ENCODE measurements at places on chromosomes 4 and X.
A peak's percentile ranks its signal among the peaks of the same experiment; 100 is the strongest.

- DNase-seq, result peak; percentile 56
These were observed 586 bp downstream of the HERC5 start for GRCh38 chr4:88457307-88458103.

GRCh38 chr4:52868133-52868532, 6.0 kb downstream of the RASL11B start:
- DNase-seq, result peak; percentile 52

DNA sequence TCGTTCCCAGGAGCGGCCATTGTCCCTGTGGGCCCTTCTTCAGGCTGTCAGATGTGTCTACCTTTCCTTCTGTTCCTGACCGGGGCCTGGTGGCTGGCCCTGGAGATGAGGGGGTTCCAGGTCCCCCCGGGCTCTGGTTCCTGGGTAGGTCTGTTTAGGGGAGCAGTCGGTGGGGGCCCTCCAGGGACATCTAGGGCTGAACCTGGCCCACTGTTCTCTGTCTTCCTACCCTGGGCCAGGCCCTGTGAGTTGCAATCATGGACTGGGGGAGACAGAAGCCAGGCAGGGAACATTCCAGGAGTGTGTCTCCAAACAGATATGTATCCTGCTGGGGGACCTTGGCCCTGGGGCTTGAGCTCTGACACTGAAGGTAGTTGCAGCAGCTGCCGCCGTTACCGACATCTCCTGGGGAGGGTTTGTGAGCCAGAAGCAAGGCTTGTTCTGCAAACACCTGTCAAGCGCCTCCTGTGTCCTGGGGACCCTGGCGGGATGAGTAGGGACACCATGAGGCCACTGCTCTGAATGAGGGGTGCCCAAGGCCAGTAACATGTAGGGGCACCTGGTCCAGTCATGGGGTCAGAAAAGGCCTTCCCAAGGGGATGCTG, 49.5 kb upstream of the ADRA2C start:
- DNase-seq, result peak; percentile 10

- peak; percentile 8 for DNase-seq
These were observed 33.9 kb downstream of the WDR1 start for GRCh38 chr4:10082459-10083272.

DNA sequence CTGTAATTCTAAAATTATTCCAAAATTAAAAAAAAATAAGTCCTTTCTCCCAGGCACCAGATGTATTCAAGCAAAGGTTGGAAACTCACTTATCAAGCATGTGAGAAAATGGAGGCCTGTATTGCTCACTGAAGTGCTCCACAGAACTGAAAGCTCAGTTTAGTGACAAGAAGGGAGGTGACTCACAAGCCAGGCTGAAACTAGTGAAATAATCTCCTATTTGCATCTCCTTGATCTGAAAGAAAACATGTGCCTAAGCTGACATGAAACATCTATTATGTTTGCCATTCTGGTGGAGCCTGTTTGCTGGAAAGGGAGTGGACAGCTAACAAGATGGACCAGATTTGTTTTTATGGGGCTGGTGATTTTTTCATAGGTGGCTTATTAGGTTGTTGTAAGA, 54.0 kb upstream of the AMELX start:
- DNase-seq, result no peak

DNA sequence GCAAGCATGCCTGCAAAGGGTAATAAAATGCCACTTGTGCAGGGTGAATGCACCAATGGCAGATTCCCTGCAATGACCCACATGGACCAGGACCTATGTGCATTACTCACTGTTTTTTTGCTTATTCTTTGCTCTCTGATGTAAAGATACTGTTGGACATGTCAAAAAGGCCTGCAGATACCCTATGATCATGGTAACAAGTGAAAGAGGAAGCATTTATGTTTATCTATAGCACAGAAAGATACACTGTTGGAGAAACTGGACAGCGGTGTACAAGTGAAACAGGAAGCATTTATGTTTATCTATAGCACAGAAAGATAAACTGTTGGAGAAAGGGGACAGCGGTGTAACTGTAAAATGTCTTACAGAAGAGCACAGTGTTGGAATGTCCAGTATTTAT, 127.5 kb downstream of the PAPSS1 start:
- DNase-seq, result no peak

DNA sequence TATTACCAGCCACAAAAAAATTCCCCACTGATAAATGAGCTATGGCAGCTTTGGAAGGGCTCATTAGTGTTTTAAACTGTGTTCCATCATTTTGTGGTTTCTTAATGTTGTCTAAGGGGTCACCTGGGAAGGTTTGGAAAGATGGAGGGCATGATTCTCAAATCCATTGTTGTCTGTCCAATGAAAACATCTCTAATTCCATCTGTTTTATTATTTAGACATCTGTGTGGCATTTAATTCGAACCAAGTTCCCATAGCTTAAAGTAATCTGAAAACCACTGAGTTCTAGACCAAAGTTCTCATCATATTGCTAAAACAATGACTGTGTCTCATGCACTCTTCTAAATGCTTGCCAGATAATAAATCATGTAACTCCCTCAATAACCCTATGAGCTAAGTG, 103.8 kb upstream of the PPP3CA start:
- no peak for DNase-seq

GRCh38 chr4:5969336-5969735, 48.9 kb downstream of the C4orf50 start:
- DNase-seq, result no peak

- DNase-seq, result no peak
These were observed 2.5 kb downstream of the COQ2 start for GRCh38 chr4:83282049-83282535.

DNA sequence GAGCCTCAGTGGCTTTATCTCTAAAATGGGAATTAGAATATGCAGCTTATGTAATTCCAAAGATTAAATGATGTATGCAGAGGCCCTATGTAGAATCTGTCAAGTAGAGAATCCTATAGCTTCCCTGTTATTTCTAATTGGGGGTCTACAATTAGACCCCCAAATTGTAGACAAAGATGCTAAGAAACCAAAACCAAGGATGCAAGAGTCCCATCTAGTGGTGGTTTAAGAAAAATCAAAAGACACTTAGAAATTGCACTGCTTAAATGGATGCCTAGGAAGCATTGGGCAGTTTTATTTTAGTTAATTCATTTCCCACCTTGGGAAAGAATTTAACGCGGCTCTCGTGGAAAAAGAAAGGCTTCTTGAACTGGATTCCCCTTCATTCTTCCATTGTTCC, 115.2 kb downstream of the GABRA2 start:
- DNase-seq, result no peak

DNA sequence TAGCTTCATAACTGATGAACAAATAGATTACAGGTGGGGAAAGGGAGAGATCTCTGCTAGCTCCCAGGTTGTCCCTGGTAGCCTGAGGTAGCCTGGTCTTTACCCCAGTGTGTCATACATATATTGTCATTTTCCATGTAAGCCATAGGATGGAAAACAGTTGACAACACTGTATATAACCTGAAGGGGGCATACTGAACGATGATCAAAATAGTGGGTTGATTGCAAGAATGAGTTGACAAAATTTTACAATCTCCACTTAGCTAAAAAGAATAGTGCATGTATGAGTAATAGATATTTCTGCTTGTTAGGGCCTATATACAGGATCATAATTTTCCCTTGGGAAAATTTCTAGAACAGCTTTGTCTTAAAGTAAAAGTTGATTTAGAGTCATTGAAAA, 304.1 kb upstream of the HAND2 start:
- DNase-seq, result no peak

DNA sequence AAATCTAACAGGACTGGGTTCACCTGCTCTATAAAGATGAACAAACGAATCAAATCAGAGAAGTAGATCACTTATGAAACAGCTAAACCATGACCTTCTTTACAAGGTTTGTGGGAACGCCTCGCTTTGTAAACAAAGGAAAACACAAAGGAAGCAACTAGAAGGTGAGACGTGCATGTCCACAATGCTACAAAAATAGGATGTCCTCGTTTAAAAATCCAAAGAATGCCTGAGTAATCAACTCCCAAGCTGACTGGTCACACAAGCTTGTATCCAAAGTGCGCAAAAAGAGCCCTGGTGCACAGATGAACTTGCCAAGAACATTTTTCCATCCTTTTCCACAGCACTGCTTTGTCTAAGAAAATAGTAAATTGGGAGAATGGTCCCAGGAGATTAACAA, 6.3 kb upstream of the SH3KBP1 start:
- no peak for DNase-seq

GRCh38 chr4:76585897-76586360, 150.9 kb downstream of the SHROOM3 start:
- DNase-seq, result peak; percentile 52
